A549 treated with CpdA at 1 μM for 4 hours (cell line): ENCODE measurements at places on chromosomes 2 and 18. TPM values are rescaled to one million over a fixed set of nuclear protein-coding genes. Genes with fewer than 3 reads are reported as not detected.

The CCDC141 gene
- total RNA-seq, result not detected in 5 replicates

The CPLX4 gene
- total RNA-seq, result not detected in 5 replicates

The C1GALT1C1L gene
- 1.2 to 2.3 TPM (median 1.7 TPM) in 5 replicates for total RNA-seq

The REG3A gene
- total RNA-seq, result not detected in 5 replicates

The CTLA4 gene
- total RNA-seq, result not detected in 5 replicates

The C18orf54 gene
- 1.9 to 3.6 TPM (median 2.6 TPM) in 5 replicates for total RNA-seq

The ATF2 gene
- 17.7 to 24.6 TPM (median 20.7 TPM) in 5 replicates for total RNA-seq

The NYAP2 gene
- 0.02 TPM in 1 of 5 replicates, not detected in the others for total RNA-seq

The TDRD15 gene
- not detected in 5 replicates for total RNA-seq

The EMX1 gene
- total RNA-seq, result 0.07 to 0.28 TPM (median 0.16 TPM) in 4 of 5 replicates, not detected in the other

The ACMSD gene
- not detected in 5 replicates for total RNA-seq

The GBX2 gene
- total RNA-seq, result 2.2 to 3.7 TPM (median 2.6 TPM) in 5 replicates

The SERPINB13 gene
- not detected in 5 replicates for total RNA-seq

The TBR1 gene
- 0.03 TPM in 1 of 5 replicates, not detected in the others for total RNA-seq

The ANKRD29 gene
- 11.8 to 15.5 TPM (median 13.5 TPM) in 5 replicates for total RNA-seq

The CARF gene
- 0.47 to 1.4 TPM (median 1.3 TPM) in 5 replicates for total RNA-seq

The TNFAIP6 gene
- 1.1 to 1.6 TPM (median 1.4 TPM) in 5 replicates for total RNA-seq

The LCT gene
- 0.03 to 0.05 TPM (median 0.03 TPM) in 3 of 5 replicates, not detected in the others for total RNA-seq

The SLC9A4 gene
- total RNA-seq, result not detected in 5 replicates

The TTN gene
- total RNA-seq, result under 0.01 to 0.03 TPM (median 0.01 TPM) in 4 of 5 replicates, not detected in the other

The SERPINB5 gene
- 0.07 to 0.16 TPM (median 0.10 TPM) in 4 of 5 replicates, not detected in the other for total RNA-seq

The INPP1 gene
- 23.2 to 28.6 TPM (median 26.3 TPM) in 5 replicates for total RNA-seq

The HOXD10 gene
- 5.5 to 8.1 TPM (median 7.0 TPM) in 5 replicates for total RNA-seq

The POTEI gene
- total RNA-seq, result 0.01 TPM in 1 of 5 replicates, not detected in the others

The CCDC68 gene
- total RNA-seq, result 2.4 to 4.5 TPM (median 3.6 TPM) in 5 replicates

The IL36RN gene
- 0.03 to 0.07 TPM (median 0.06 TPM) in 4 of 5 replicates, not detected in the other for total RNA-seq
